Activated naive CD4-positive, alpha-beta T cell treated with anti-CD3 and anti-CD28 coated beads, Interleukin-2, amount 50 U/mL, for 72 hours (primary cell): ENCODE measurements at places on chromosomes 16 and 17.

GRCh38 chr17:31294820-31295488 is 2.1 kb downstream of the OMG start:
- no peak for DNase-seq

DNA sequence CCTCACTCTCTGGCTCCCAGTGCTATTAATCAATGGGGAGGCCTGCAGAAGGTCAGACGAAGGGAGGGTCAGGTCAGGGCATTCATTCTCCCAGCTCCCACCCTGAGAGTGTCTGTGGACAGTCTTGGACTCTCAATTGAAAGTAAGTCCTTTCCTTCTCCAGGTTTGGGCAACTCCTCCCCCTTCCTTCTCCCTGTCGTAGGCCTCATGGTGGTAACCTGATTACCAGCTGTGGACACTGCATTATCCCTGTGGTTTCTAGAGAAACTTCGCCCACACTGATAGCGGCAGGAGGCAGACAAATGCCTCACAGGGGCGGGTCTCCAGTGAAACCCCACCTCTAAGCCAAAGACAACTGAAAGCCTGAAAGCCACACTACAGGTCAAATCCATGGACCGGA is 57.7 kb upstream of the SLC25A19 start:
- DNase-seq = no peak

- peak; percentile 59 for DNase-seq
Observed at GRCh38 chr17:36921095-36921851, 16.0 kb upstream of the LHX1 start.

GRCh38 chr17:73628642-73629552 is 15.3 kb downstream of the SDK2 start:
- DNase-seq = no peak

- no peak for DNase-seq
Observed at GRCh38 chr17:36142235-36142634, 34.2 kb downstream of the TBC1D3B start.

GRCh38 chr17:10737168-10737622 is 7.4 kb upstream of the TMEM220 start:
- DNase-seq = no peak

DNA sequence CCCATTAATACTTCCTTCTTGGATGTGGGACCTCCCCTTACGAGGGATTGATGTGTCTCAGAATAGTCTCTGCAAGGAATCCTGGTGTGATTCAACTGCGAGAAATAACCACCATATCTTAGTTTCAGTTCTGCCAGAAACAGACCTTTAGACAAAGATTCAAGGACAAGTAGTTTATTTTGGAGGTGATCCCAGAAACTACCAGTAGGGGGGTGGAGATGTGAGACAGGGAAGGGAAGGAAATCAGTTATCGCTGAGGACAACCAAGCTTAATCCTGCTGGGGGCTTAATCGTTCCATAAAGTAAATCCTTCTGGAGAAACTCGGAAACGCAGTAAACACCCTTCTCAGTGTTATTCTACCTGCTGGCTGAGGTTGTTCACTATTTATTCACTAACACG is 5.0 kb upstream of the SDR42E1 start:
- DNase-seq = no peak

DNA sequence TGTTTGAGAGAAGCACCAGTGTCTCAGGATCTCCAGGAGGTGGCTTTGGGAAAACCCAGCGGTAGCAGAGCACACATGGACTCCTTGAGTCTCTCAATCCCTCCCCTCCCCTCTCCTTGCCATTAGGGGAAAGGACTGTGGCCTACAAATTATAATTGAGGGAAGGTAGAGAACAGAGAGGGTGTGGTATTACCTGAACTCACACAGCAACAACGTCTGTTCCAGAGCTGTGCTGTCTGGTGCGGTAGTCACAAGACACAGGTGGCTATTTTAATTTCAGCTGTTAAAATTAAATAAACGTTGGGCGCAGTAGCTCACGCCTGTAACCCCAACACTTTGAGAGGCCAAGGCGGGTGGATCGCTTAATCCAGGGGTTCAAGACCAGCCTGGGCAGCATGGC is 110.2 kb downstream of the ABCC6 start:
- DNase-seq = no peak

DNA sequence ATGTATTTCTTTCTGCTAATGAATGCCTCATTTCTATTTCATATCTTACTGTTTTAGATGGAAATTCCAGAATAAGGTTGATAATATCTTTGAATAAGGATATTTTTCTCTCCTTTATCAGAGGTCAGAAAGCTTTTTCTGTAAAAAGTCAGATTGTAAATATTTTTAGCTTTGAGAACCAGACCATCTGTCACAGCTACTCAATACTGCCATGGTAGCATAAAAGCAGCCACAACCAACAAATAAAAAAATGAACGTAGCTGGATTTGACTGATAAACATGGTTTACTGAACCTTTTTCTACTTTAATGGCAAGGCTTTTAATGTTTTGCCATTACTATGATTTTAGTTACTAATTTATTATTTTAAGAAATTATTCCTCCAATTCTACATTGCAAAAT is 217.4 kb upstream of the COX10 start:
- DNase-seq = no peak

DNA sequence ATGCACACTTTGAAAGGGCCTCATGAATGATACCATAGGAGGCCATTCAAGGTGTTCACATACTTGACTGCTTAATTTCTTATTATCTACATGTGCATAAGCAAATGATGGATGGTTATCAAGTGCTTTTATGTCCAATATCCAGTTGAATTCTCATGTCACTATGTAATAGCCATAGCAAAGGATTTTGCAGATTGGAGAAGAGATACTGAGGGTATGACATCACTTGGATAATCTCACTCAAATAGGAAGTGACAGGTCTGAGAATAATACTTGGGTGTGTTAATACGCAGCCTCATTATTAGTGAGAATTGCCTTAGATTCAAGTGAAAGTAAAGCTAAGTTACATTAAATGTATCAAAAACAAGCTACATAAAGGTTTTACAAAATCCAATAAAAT is 1208.6 kb downstream of the CDH11 start:
- no peak for DNase-seq

DNA sequence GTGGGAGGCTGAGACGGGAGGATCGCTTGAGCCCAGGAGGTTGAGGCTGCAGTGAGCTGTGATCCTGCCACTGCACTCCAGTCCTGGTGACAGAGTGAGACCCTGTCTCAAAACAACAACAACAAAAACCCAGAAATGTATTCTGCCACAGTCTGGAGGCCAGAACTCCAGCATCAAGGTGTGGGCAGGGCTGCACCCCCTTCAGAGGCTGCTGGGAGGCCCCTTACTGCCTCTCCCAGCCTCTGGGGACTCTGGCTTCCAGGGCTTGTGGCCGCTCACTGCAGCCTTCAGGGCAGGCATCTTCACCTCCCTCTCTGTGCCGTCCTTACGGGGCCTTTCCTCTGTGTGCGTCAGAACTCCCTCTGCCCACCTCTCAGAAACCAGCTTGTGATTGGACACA is 209.4 kb upstream of the GSE1 start:
- peak; percentile 1 for DNase-seq

DNA sequence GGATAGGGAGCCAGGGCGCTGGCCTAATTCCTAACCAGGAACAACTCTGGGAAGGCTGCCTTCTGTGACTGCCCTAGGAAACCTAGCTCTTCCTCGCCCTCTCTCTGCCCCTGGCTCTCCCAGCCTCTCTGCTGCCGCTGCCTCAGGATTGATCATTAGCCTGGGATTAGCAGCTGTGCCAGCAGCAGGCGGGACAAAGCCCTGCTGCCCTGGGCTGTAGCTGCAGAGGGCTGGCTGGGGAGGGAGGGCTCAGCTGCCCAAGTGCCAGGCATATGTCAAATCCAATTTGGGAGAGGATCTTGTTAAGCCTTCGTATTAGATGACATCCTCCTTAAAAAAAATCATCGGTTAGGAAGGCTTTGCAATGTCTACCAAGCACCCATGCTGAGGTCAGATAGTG is 144.8 kb upstream of the CCL2 start:
- DNase-seq = no peak

GRCh38 chr16:66751053-66751302 is 431 bp downstream of the DYNC1LI2 start:
- DNase-seq = no peak

DNA sequence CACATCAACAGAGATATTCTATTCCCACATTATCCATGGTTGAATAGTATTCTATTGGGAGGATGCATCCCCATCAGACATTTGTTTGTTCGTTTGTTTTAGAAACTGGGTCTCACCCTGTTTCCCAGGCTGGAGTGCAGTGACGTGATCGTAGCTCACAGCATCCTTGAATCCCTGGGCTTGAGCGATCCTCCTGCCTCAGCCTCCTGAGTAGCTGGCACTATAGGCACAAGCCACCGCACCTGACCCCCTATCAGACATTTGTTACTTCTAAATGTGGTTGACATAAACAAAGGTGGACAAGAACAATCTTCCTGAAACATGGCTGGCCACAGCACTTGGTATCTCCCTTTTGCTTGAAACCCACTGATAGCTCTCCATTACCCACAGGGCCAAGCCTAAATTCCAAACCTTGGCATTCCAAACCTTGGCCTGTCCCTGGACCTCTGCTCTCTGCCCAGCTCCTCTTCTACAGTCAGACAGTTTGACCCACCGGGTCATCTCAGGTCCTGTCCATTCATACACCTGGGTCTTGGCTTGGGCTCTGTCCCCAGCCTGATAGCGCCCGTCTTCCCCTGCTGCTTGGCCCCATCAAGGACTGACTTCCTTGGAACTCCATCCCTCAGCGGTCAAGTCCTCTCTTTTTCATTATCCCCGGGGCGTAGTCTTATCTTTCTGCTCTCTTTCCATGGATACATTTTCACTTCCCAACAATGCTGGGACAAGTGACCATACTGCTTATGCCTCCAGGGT is 1.5 kb upstream of the PRR29 start:
- DNase-seq = peak; percentile 44

DNA sequence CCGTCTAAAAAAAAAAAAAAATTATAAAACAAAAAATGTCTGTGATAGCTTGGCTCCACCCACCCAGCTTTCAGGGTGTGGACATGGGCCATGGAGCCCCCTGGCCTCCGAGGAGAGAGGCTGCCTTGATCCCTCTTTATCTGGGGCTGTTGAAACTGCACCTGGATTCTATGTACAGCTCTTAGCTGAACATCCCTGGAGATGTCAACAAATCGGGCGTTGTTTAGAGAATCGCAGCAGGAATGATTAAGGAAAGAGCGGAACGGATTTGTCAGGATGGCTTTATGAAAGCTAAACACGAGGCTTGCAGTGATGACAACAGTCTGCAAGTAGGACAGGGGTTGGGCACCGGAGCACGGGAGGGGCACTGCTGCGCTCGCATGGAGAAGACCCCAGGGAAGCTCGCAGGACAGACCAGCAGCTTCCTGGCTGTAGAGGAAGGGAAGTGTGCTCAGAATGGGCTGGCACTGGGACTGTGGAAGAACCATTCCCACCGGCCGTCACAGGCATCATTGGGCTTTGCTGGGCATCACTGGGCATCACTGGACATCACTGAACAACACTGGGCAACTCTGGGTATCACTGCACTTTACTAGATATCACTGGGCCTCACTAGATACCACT is 195.8 kb upstream of the FOXF1 start:
- no peak for DNase-seq
